ENCODE measurements at places on chromosomes 2 and 18. TPM values are rescaled to one million over a fixed set of nuclear protein-coding genes. Genes with fewer than 3 reads are reported as not detected.

- no peak for DNase-seq
- no peaks in the 10 kb centered on the region for H3K4me1 ChIP-seq
- H3K4me3 ChIP-seq, result no peak overlapping the region
- H3K27me3 ChIP-seq, result no peaks in the 10 kb centered on the region
Observed at GRCh38 chr2:230137902-230138539, 69.3 kb upstream of the SLC16A14 start.

- no peaks in the 10 kb centered on the region for H3K36me3 ChIP-seq
- H3K27ac ChIP-seq, result no peak overlapping the region
- peak overlapping the region; percentile 67 for H3K4me3 ChIP-seq
- H3K4me1 ChIP-seq, result peaks cover 8% of the 10 kb centered on the region
- H3K27me3 ChIP-seq, result no peaks in the 10 kb centered on the region
Observed at GRCh38 chr2:25341011-25341727, 556 bp downstream of the DNMT3A start.

DNA sequence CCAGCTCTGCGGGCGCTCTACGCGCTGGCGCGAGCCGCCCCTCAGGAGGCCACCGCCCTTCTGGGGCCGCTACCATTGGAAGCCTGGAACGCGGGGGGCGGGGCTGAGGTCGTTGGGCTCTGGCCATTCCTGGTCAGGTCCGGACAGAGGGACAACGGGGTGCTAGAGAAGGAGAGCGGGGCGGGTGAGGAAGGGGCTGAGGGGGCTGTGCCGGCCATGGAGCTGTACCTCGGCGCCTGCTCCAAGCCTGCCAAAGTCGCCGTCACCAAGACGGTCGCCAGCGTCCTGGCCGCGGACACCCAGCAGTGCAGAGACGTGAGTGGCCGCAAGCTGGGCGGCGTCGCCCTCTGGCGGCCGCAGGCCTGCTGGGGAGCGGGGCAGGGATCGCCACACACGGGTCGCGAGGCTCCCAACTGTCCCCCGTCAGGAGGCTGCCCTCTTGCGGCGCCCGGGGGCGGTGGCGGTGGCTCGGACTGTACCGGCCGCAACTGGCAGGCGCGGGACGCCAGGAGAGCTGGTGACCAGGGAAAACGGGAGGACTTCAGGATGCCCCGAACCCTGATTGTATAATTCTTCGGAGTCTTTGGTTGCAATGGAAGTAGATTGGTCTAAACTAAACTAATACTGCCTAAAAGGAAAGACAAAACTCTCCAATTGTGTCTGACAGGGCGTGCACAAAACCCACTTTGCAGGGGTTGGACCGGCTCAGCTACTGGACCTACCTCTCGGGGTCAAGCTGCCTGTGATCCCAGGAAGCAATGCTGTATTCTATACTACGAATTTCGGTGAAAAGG is at the start of gene FSIP2:
TSS of gene FSIP2 (plus strand) at position 126 of the 794 bp plus-strand sequence. CDS start at position 217, 91 bp downstream.
- H3K36me3 ChIP-seq, result no peaks in the 10 kb centered on the region
- no peak within 1 kb of the TSS for H3K27ac ChIP-seq
- H3K4me1 ChIP-seq, result no peaks in the 10 kb centered on the region
- H3K27me3 ChIP-seq, result no peaks in the 10 kb centered on the region

- H3K4me1 ChIP-seq, result no peaks in the 10 kb centered on the region
- no peak overlapping the region for H3K4me3 ChIP-seq
- no peaks in the 10 kb centered on the region for H3K27me3 ChIP-seq
- H3K36me3 ChIP-seq, result no peaks in the 10 kb centered on the region
- no peak for DNase-seq
- no peak overlapping the region for H3K27ac ChIP-seq
Observed at GRCh38 chr2:97727296-97727695, 13.9 kb downstream of the ZAP70 start.

GRCh38 chr2:39686456-39686855 is 20.7 kb downstream of the TMEM178A start:
- no peak for DNase-seq
- H3K36me3 ChIP-seq, result no peaks in the 10 kb centered on the region
- no peak overlapping the region for H3K27ac ChIP-seq
- no peaks in the 10 kb centered on the region for H3K27me3 ChIP-seq
- no peak overlapping the region for H3K4me3 ChIP-seq
- no peaks in the 10 kb centered on the region for H3K4me1 ChIP-seq

DNA sequence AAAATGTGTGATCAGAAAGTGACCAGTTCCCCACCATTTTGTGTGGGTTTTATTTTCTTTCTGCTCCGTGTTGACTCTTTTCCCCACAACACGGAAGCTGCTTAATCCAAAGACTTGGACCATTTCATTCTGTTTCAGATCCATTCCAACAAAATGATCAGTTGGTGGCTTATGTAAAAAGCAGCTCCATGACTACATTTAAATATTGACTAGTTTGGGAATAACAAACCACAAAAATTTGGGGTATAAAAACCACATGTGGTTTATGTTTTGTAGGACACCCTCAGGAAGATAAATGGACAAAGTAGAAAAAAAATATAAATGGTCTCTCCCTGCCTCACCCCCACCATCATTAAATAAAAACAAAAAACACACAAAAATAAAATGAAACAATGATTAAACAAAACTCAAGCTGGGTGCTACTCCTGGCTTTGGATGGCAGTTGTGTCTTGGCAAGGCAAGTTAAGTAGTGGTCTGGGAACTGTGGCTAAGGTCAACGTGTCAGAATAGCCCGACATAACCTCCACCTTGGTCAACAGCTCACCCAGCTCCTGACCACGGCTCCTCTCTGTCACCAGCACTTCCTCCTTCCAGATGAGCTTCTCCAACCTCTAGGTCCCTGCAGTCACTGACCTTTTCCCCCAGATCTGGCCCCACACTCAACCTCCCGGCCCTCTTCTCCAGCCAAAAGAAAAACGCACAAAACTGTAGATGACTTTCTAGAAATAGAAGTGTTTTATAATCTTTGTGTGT is 12.8 kb upstream of the WIPF1 start:
- no peaks in the 10 kb centered on the region for H3K4me1 ChIP-seq
- no peaks in the 10 kb centered on the region for H3K36me3 ChIP-seq

DNA sequence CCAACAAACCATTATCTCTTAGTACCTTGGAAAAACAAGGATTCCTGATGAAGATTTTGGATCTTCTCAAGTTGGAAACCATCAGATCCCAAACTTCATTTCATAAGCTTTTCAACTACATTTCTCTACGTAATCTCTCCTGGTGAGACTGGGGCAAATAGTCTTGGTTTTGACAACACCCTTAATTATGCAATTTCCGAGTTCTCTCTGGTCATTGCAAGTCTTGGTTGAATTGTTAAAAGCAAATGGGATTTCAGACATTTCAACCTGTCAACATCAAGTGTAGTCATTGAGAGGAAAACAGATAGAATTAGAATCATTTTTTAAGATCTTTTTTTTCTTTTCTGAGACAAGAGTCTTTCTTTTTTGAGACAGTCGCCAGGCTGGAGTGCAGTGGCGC is 26.2 kb downstream of the KLF7 start:
- H3K36me3 ChIP-seq, result no peaks in the 10 kb centered on the region
- H3K4me3 ChIP-seq, result no peak overlapping the region
- H3K27me3 ChIP-seq, result no peaks in the 10 kb centered on the region
- no peak overlapping the region for H3K27ac ChIP-seq
- H3K4me1 ChIP-seq, result peaks cover 4% of the 10 kb centered on the region
- no peak for DNase-seq

GRCh38 chr2:203361922-203362321 is 33.7 kb downstream of the ABI2 start:
- H3K36me3 ChIP-seq, result no peaks in the 10 kb centered on the region
- H3K4me1 ChIP-seq, result no peaks in the 10 kb centered on the region
- H3K4me3 ChIP-seq, result no peak overlapping the region
- H3K27ac ChIP-seq, result no peak overlapping the region

DNA sequence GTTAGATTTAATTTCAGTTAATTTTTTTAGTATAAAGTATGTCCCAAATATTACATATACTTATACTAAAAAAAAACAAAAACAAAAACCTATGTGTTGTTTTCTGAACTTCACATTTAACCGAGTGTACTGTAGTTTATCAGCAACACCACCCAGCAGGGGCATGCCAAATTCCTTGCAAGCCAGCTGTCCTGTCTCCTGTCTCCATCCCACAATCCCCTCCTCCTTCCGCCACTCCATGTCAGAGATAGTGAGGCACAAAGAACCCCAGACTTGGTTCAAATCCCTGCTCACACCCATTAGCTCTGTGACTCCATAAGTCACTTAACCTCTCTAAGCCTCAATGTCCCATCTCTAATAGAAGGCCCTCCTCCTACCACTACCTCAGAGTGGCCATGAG is 9.4 kb downstream of the CHST10 start:
- no peak overlapping the region for H3K27ac ChIP-seq
- H3K27me3 ChIP-seq, result no peaks in the 10 kb centered on the region
- no peak overlapping the region for H3K4me3 ChIP-seq
- H3K36me3 ChIP-seq, result no peaks in the 10 kb centered on the region

- H3K36me3 ChIP-seq, result no peaks in the 10 kb centered on the region
- no peak overlapping the region for H3K4me3 ChIP-seq
- peaks cover 13% of the 10 kb centered on the region for H3K4me1 ChIP-seq
- H3K27ac ChIP-seq, result no peak overlapping the region
- no peaks in the 10 kb centered on the region for H3K27me3 ChIP-seq
Observed at GRCh38 chr2:98487806-98488189, 43.1 kb downstream of the INPP4A start.

- no peak overlapping the region for H3K4me3 ChIP-seq
- no peak overlapping the region for H3K27ac ChIP-seq
- no peak for DNase-seq
- H3K36me3 ChIP-seq, result no peaks in the 10 kb centered on the region
- H3K4me1 ChIP-seq, result no peaks in the 10 kb centered on the region
Observed at GRCh38 chr2:60821587-60822302, 59.6 kb upstream of the REL start.

GRCh38 chr18:10511236-10511635 is 14.6 kb upstream of the NAPG start:
- no peak overlapping the region for H3K4me3 ChIP-seq
- no peaks in the 10 kb centered on the region for H3K4me1 ChIP-seq
- H3K27ac ChIP-seq, result no peak overlapping the region
- H3K27me3 ChIP-seq, result no peaks in the 10 kb centered on the region
- no peaks in the 10 kb centered on the region for H3K36me3 ChIP-seq

GRCh38 chr2:118095610-118096009 is 7.3 kb downstream of the INSIG2 start:
- H3K4me3 ChIP-seq, result no peak overlapping the region
- H3K27ac ChIP-seq, result no peak overlapping the region
- no peaks in the 10 kb centered on the region for H3K27me3 ChIP-seq
- no peak for DNase-seq

GRCh38 chr2:232593982-232594381 is 39.4 kb upstream of the EFHD1 start:
- no peaks in the 10 kb centered on the region for H3K27me3 ChIP-seq
- H3K36me3 ChIP-seq, result no peaks in the 10 kb centered on the region
- peak overlapping the region; percentile 23 for H3K27ac ChIP-seq

DNA sequence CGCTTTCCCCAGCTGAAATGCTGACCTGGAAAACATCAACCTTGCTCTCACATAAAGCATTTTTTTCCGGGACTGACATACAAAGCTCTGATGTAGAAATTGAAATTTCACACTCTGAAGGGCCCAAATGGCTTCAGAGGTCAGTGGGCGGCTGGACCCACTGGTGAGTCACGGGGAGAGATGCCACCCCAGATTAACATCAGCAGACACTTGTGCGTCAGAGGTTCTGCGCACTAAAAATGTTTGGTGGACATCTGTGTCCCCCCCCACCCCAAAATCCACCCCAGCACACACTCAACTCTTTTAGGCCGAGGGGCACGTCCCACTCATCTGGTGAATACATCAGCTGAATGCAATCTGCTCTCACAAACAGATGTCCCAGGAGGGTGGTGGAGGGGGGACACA is 208.9 kb downstream of the ASB1 start:
- no peaks in the 10 kb centered on the region for H3K27me3 ChIP-seq
- no peak for DNase-seq
- no peaks in the 10 kb centered on the region for H3K4me1 ChIP-seq
- no peak overlapping the region for H3K27ac ChIP-seq

GRCh38 chr2:73982140-73982617 is 2.5 kb upstream of the TET3 start:
- H3K4me3 ChIP-seq, result no peak overlapping the region
- no peaks in the 10 kb centered on the region for H3K27me3 ChIP-seq
- DNase-seq, result peak; percentile 63
- H3K36me3 ChIP-seq, result no peaks in the 10 kb centered on the region
- H3K4me1 ChIP-seq, result peaks cover 25% of the 10 kb centered on the region

GRCh38 chr2:165913636-165914035 is 39.9 kb downstream of the TTC21B start:
- no peaks in the 10 kb centered on the region for H3K4me1 ChIP-seq
- H3K27me3 ChIP-seq, result no peaks in the 10 kb centered on the region
- DNase-seq, result no peak
- no peak overlapping the region for H3K27ac ChIP-seq
- H3K36me3 ChIP-seq, result no peaks in the 10 kb centered on the region
- no peak overlapping the region for H3K4me3 ChIP-seq

MC4R gene
- not detected for total RNA-seq

KCNJ3 gene
- total RNA-seq, result 0.62 TPM

CCDC141 gene
- 1.0 TPM for total RNA-seq

ANKRD44 gene
- 7.0 TPM for total RNA-seq

CENPA gene
- total RNA-seq, result 6.5 TPM

NTSR2 gene
- total RNA-seq, result not detected

USP40 gene
- total RNA-seq, result 22.1 TPM

ABHD1 gene
- not detected for total RNA-seq

Data from colonic mucosa (tissue), 4 donors.